ENCODE measurements at places on chromosomes 1 and 21.
A peak's percentile ranks its signal among the peaks of the same experiment; 100 is the strongest.

DNA sequence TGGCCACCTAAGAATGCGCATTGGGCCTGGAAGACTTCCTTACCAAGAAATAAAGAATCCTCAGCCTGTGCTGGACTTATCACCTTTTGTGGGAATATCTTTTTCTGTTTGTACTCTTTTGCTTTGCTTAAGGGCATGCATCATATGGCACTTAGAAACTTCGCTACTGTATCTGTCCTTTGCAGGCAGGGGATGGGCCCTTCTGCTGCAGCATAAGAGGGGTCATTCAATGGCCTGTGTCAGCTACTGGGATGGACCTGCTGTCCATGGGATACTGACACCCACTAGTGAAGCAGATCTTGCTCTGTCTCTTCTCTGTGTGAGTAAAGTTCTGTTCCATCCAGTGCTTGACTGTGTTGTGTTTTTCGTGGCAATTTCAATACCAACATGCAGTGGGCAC is 239.0 kb upstream of the JUN start:
- H3K27ac ChIP-seq = no peak overlapping the region
- H3K4me3 ChIP-seq = no peak overlapping the region
- no peak for DNase-seq

GRCh38 chr21:34878940-34879339 is 170.2 kb downstream of the RUNX1 start:
- H3K27ac ChIP-seq = peak overlapping the region; percentile 99
- no peaks in the 10 kb centered on the region for H3K27me3 ChIP-seq
- no peak overlapping the region for H3K4me3 ChIP-seq
- peaks cover 95% of the 10 kb centered on the region for H3K36me3 ChIP-seq
- DNase-seq = no peak

GRCh38 chr1:89200663-89201062 is 1.9 kb upstream of the GBP4 start:
- H3K27me3 ChIP-seq = no peaks in the 10 kb centered on the region
- no peaks in the 10 kb centered on the region for H3K36me3 ChIP-seq
- no peak overlapping the region for H3K4me3 ChIP-seq
- no peaks in the 10 kb centered on the region for H3K4me1 ChIP-seq
- no peak overlapping the region for H3K27ac ChIP-seq

DNA sequence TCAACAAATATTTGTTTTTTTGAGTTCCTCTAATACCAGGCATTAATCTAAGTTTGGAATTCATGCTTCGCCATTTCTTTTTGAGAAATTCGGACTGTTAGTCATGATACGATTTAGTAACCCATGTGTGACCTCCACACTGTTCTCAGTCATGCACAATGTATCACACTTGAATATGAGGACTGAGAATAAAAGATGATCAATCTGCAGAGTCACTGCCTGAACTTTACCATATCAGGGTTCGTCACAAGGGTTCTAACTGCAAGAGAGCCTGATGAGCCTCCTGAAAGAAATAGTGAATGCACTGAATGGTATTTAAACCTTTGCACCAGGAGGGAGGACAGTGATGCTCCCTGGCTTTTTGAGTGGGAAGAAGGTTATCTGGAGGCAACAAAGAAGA is 10.9 kb upstream of the FASLG start:
- DNase-seq = no peak
- H3K36me3 ChIP-seq = no peaks in the 10 kb centered on the region
- H3K4me3 ChIP-seq = no peak overlapping the region
- peaks cover 6% of the 10 kb centered on the region for H3K4me1 ChIP-seq
- no peak overlapping the region for H3K27ac ChIP-seq
- no peaks in the 10 kb centered on the region for H3K27me3 ChIP-seq

- no peaks in the 10 kb centered on the region for H3K4me1 ChIP-seq
- peak; percentile 54 for DNase-seq
- H3K27ac ChIP-seq = peak overlapping the region; percentile 69
- H3K27me3 ChIP-seq = no peaks in the 10 kb centered on the region
Measured at GRCh38 chr1:228141226-228142044, 1.4 kb downstream of the GUK1 start.

DNA sequence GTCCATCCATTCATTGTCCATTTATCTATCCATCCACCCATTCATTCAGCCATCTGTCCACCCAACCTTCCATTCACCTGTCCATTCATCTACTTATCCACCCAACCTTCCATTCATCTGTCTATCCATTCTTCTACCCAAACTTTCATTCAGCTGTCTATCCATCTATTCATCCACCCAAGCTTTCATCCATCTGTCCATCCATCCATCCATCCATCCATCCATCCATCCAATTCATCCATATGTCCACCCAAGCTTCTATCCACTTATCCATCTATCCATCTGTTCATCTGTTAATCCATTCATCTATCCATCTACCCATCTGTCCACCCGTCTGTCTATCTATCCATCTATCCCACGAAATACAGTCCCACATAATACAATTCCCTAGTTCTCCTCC is 21.6 kb upstream of the MAN1C1 start:
- H3K4me3 ChIP-seq = no peak overlapping the region
- no peak overlapping the region for H3K27ac ChIP-seq
- H3K4me1 ChIP-seq = no peaks in the 10 kb centered on the region
- no peak for DNase-seq

DNA sequence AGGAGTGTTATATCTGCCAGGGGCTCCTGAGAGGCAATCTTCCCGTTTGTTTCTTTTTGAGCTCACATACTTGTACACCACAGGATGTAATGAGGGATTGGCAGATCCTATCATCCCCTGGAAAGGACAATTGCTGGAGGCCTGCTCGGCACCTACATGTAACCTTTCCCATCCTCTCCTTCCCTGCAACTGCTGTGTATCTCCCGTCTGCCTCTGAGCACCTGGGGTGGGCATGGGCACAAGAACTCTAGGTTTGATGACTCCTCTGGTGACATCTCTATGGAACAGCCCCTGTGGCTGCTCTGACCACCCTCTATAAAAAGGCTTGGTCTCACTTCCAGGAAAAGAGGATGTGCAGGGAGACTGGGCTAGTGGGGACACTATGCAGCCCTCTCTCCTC is 25.0 kb upstream of the SMIM12 start:
- no peak overlapping the region for H3K27ac ChIP-seq
- H3K4me1 ChIP-seq = no peaks in the 10 kb centered on the region
- H3K27me3 ChIP-seq = peaks cover 39% of the 10 kb centered on the region
- no peak for DNase-seq
- H3K4me3 ChIP-seq = no peak overlapping the region
- H3K36me3 ChIP-seq = no peaks in the 10 kb centered on the region

GRCh38 chr1:197841158-197841557 is 61.3 kb upstream of the C1orf53 start:
- no peak overlapping the region for H3K4me3 ChIP-seq
- no peak overlapping the region for H3K27ac ChIP-seq
- H3K36me3 ChIP-seq = no peaks in the 10 kb centered on the region
- H3K27me3 ChIP-seq = no peaks in the 10 kb centered on the region
- no peak for DNase-seq

DNA sequence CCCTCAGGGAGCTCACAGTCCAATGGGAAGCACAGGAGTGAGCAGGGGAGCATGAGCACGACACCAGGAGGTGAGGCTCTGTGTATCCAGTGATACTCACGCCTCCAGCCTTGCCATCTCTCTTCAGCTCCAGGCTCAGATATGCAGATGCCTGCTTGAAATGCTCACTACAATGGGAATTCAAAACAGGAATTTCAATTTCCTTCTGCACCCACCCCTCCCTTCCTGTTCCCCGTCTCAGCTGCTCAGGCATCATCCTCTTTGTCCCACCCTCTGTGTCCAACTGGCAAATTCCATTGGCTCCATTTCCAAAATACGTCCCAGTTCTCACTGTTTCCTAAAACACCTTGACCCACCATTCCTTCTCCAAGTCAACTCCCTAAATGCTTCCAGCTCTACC is 58.9 kb downstream of the FBXO2 start:
- no peaks in the 10 kb centered on the region for H3K36me3 ChIP-seq
- peaks cover 7% of the 10 kb centered on the region for H3K4me1 ChIP-seq
- no peak overlapping the region for H3K27ac ChIP-seq
- H3K27me3 ChIP-seq = no peaks in the 10 kb centered on the region
- no peak for DNase-seq
- H3K4me3 ChIP-seq = no peak overlapping the region

GRCh38 chr1:22329148-22329515 is 122.5 kb upstream of the ZBTB40 start:
- no peaks in the 10 kb centered on the region for H3K36me3 ChIP-seq
- H3K27me3 ChIP-seq = no peaks in the 10 kb centered on the region
- H3K4me1 ChIP-seq = no peaks in the 10 kb centered on the region
- peak; percentile 41 for DNase-seq
- H3K4me3 ChIP-seq = no peak overlapping the region

GRCh38 chr1:62912028-62912638 is 128.2 kb downstream of the ATG4C start:
- no peaks in the 10 kb centered on the region for H3K4me1 ChIP-seq
- H3K36me3 ChIP-seq = no peaks in the 10 kb centered on the region
- H3K27ac ChIP-seq = no peak overlapping the region
- no peaks in the 10 kb centered on the region for H3K27me3 ChIP-seq

DNA sequence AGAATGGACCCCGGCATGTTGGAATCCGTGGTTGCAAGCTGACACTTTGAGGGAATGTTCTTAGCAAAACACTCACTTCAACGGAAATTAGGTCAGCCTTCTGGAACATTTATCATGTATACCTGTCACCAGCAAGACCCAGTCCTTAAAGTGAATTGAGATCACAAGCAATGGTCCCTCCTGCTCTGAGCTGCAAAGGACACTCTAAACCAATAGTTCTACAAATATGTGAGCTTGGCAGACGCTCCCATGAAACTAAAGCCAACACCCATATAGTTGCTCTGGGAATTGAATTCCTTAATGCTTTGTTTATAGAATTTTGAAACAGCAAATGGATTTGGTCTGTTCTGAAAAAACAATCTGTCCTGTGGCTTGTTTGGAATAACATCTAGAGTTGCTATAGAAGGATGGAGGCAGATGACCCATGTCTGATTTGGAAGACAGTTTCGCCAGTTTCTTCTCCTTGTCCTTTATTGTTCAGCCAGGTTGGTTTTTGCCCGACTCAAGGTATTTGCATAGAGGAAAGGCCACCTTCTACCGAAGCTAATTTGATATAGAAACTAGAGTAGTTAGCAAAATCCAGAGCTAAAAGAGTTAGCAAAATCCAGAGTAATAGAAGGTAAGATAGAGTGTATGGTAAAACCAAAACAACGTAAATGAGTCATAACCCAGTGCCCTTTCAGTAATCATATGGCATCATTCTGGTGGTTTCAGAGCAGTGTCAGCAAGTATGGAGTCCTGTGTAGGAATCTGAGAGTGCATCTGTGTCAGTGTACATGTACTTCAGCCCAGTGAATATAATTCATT is 236.2 kb downstream of the NFIA start:
- no peaks in the 10 kb centered on the region for H3K36me3 ChIP-seq
- peak overlapping the region; percentile 81 for H3K27ac ChIP-seq
- DNase-seq = no peak
- H3K27me3 ChIP-seq = no peaks in the 10 kb centered on the region

DNA sequence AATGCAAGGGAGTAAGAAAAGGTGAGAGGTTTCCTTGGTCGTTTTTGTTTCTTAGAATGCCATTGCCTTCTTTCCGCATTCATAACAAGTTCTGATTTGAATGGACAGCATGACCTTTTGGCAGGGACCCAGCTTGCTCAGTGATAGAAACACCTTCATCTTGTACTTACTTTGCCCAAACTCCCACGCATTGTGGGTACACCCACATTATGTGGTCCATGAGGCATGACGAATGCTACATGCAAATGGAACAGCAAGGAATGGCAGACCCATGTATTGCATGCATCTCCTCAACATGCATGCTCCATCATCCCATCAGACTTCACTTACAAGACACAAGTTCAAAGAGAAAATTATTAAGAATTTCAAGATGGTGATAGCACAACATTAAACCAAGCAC is 102.8 kb downstream of the CDC7 start:
- H3K4me3 ChIP-seq = no peak overlapping the region
- no peak overlapping the region for H3K27ac ChIP-seq
- H3K4me1 ChIP-seq = peaks cover 4% of the 10 kb centered on the region
- H3K27me3 ChIP-seq = no peaks in the 10 kb centered on the region
- no peak for DNase-seq

GRCh38 chr1:21491488-21492355 is 17.5 kb upstream of the ALPL start:
- no peaks in the 10 kb centered on the region for H3K27me3 ChIP-seq
- no peak overlapping the region for H3K4me3 ChIP-seq
- no peak overlapping the region for H3K27ac ChIP-seq
- H3K4me1 ChIP-seq = no peaks in the 10 kb centered on the region

GRCh38 chr1:54462597-54463258 is 56.5 kb upstream of the SSBP3 start:
- H3K4me3 ChIP-seq = no peak overlapping the region
- no peaks in the 10 kb centered on the region for H3K27me3 ChIP-seq
- H3K27ac ChIP-seq = no peak overlapping the region
- DNase-seq = peak; percentile 42

DNA sequence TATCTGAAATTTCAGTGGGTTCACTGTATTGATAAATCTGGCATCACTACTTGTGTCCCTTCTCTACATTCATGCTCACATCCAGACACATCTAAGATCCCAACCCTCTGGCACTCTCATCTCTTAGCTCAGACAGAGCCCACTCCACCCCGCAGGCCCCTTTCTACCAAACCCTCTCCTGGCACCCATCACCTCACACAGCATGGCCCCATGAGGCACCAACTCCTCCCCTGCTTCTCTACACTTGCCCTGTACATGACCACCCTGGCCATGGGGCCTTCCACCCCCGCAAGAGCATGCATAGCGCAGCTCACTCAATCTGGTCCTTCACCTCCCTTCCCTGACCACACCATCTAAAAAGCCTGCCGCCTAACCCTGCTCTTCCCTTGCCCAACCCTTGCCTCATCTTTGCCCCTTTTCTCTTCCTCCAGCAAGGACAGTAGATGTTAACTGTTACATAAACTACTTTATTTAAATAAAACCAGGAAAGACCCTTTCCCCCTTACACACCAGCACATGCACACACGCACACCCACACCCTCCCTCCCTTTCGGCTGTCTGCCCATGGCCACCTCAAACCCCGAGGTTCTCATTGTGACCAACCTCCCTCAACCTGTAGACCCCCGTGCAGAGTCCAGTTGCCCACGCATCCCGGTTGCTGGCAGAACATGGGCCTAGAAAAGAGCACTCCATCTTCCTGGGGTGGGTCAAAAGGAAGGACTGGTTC is 15.6 kb downstream of the SH3BP5L start:
- peaks cover 4% of the 10 kb centered on the region for H3K36me3 ChIP-seq
- H3K27me3 ChIP-seq = no peaks in the 10 kb centered on the region
- DNase-seq = no peak
- no peak overlapping the region for H3K4me3 ChIP-seq
- H3K27ac ChIP-seq = no peak overlapping the region

DNA sequence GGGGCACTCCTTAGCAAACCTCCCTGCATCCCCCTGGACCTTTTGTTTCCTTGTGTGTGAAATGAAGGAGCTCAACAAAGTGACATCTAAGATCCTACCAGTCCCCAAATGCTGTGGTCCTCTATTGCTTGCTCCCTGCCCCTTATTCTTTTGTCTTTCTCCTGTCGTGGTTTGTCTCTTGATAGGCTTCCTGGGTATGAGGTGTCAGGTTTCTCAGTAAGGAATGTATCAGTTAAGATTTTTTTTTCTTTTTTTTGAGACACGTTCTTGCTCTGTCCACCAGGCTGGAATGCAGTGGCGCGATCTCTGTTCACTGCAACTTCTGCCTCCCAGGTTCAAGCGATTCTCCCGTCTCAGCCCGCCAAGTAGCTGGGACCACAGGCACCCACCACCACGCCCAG is 16.8 kb downstream of the CNIH3 start:
- no peak overlapping the region for H3K27ac ChIP-seq
- H3K4me3 ChIP-seq = no peak overlapping the region
- no peak for DNase-seq
- H3K27me3 ChIP-seq = no peaks in the 10 kb centered on the region
- H3K4me1 ChIP-seq = no peaks in the 10 kb centered on the region

- no peaks in the 10 kb centered on the region for H3K36me3 ChIP-seq
- no peak for DNase-seq
- no peak overlapping the region for H3K27ac ChIP-seq
- H3K27me3 ChIP-seq = no peaks in the 10 kb centered on the region
Measured at GRCh38 chr21:26487981-26488480, 85.1 kb downstream of the CYYR1 start.
